ENCODE measurements at places on chromosomes 13 and 19.

- DNase-seq: no peak
Observed at GRCh38 chr19:50290775-50291174, 38.4 kb downstream of the KCNC3 start.

DNA sequence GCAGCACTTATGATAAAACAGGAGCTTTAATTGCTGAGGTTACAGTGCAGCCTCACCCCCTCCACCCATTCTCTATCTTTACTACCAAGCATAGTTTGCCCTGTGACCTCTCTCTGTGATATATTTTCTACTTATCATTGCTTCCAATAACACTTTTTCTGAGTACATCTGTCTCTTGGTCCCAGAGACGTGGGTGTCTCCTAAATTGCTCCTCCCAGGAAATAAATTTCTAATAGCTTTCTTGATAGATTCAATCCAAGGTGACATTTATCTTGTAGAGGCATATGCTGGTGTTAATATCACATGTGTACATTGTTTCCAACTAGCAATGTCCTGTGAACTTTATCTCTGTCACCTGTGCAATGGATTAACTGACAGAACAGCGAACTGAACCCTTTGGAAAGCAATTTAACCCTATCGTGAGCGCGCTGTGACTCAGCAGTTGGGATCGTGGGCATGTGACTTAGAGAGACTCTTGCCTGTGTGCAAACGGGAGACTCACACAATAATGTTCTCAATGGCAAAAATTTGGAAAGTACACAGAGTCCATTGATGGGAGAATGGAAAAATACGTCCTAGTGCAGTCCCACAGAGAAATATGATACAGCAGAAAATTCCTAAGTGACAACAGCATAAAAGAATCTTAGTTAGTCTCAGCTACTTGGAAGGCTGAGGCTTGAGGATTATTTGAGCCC, 7.0 kb upstream of the MAP2K2 start:
- DNase-seq: peak; percentile 50

- DNase-seq: no peak
Observed at GRCh38 chr13:40221460-40222201, 444.8 kb downstream of the FOXO1 start.

- DNase-seq: no peak
Observed at GRCh38 chr13:40550130-40550529, 116.3 kb downstream of the FOXO1 start.

DNA sequence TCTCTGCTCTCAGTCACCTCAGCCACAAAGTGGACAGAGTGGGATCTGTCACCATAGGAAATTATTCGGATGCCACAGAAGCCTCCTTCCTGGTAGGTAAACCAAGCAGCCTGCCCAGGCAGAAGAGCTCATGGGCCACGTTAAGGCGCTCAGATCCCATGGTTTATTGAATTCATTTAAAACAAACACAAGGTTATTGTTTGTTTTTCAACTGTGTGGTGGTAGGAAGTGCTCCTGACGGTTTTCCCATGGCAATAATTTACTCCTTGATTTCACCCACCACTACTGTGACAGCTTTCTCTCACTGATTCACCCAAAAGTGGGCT, 14.4 kb downstream of the BCAM start:
- DNase-seq: no peak

DNA sequence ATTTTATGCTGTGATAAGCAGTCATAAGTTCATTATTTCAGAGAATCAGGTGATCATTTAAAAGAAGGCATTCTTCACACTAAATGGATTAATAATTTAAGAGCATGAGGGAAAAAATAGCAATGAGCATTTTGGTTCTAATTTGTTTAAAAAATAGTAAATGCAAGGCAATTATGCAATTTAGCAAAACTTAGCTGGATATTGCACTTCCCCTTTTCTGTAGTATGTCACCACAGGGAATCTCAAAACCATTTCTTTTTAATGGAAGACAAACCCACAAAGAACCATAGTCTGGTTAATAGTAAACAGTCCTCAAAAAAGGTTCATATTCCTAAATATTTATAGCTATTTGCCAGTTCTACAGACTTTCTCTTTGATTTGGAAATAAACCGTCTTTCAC, 30.2 kb downstream of the COG6 start:
- no peak for DNase-seq

DNA sequence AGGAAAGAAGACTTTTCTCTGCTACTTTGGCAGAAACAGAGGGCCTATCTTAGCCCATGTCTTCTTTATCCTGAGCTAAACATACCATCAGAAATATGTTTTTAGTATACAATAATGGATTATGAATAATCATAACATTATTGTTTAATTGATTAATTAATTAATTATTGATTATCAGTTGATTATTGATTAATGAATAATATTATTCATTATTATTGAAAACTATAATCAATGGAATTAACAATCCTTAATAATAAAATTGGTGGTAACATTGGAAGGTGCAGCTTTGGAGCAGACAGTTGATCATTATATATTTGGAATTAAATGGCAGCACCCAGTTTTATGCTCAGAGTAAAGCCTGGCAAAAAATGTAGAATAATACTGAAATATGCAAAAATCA, 655.9 kb upstream of the ARGLU1 start:
- DNase-seq: no peak

DNA sequence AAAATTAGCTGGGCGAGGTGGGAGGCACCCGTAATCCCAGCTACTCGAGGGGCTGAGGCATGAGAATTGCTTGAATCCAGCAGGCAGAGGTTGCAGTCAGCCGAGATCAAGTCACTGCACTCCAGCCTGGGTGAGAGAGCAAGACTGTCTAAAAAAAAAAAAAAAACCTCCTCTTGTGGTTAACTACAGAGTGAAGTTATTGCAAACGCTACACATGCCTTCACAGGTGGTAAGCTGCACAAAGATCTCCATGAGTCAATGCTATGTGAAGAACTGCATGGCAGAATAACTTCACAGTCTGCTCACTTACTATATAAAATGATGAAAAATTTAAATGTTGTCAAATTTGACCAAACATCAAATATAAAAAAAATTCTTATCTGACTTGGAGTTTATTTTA, 436.8 kb downstream of the FGF14 start:
- DNase-seq: no peak

GRCh38 chr13:107770541-107770940, 444.8 kb downstream of the LIG4 start:
- no peak for DNase-seq

DNA sequence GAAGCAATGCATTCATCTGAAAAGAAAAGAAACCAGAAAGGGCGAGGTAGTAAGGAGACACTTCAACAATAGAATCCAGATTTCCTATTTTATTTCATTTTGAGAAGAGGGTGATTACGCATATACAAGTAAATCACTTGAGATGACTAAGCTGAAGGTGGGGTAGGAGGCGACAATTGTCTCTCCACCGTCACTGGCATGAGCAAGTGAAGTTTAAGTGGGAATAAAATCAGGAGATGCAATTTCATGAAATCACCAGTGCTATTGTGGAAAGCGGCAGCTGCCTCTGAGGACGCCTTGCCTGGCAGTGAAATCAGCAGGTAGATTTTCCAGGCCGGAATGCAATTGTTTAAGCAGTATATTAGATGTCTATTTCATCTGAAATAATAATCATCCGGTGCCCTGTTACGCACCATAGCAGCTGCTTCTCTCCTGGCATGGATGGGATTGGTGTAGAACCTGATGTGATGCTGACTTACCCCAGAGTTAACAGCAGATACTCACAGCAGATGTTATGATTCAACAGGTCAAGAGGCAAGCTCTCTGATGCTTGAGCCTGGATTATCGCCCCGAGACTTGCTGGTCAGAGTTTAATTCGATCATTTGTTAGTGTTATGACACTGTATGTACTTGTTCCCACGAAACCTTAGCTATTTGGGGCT, 64.3 kb downstream of the RASL11A start:
- no peak for DNase-seq

DNA sequence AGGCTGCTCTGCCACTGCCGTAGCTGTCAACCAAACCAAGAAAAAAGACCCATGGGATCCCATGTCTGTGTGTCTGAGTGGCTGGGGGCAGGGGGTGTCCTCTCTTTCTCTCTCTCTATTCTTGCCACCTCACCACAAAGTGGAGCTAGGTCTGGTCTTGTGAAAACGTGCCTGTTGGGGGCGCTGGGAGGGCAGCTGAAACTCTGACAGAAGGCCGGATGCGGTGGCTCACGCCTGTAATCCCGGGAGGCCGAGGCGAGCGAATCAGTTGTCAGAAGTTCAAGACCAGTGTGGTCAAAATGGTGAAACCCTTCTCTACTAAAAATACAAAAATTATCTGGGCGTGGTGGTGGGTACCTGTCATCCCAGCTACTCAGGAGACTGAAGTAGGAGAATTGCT, 29.2 kb downstream of the ZNF146 start:
- no peak for DNase-seq

GRCh38 chr13:30334663-30335386, 27.5 kb upstream of the KATNAL1 start:
- no peak for DNase-seq

- no peak for DNase-seq
Observed at GRCh38 chr19:18227781-18228271, 1.6 kb upstream of the PDE4C start.

- DNase-seq: peak; percentile 33
Observed at GRCh38 chr19:49930483-49931011, 1.2 kb upstream of the NUP62 start.

DNA sequence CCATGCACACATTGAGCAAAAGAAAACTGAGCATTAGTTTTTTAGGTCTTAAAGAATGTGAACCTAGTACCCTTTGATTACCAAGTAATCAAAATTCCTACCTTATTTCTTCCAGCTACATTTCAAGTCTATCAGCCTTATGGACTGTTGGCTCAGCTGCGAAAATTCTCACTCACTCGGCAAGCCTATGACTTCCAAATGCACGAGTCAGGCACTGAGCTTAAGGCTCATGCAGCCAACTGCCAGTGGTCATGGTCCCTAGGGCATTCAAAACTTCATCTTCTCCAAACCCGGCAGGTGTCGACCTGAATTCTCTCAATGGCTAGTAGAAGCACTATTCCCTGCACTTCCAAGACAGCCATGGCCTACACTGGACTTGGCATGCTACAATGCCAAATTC, 41.2 kb downstream of the RUBCNL start:
- DNase-seq: no peak

DNA sequence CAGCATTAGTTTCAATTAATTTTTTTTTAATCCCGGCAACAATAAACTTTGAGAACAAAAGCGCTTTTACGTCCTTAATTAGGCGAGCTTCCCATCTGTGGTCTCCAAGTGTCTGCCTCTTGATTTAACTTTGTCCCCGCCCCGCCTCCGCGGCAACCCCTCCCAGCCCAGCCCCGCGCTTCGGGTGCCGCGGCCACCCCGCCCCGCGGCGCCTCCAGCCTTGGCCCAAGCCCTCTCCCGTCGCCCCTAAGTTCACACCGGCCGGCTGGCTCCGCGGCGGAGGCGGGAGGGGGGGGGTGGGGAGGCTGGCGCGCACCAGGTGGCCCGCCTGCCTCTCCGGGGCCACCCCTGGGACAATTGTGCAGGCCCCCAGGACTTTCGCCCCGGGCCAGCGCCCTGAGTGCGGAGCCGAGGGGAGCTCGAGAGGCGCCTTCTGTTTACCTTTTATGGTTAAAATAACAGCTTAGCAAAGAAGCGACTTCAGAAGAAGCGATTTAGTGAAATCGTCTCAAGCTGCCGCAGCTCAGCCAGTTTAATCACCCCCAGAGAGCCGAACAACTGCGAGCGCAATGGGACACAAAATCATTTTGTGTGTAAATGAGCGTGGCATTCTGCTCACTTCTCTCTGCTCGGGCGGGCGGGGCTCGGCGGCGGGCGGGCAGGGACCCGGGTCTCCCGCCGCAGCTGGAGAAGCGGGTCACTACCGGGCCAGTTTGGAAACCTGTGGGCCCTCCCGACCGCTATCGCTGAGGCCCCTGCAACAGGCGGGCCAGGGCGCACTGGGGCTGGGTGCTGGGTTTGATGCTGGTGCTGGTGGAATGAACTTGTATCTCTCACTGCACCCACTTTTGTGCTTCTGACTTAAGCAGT, 1.4 kb downstream of the KCTD15 start:
- DNase-seq: peak; percentile 85

DNA sequence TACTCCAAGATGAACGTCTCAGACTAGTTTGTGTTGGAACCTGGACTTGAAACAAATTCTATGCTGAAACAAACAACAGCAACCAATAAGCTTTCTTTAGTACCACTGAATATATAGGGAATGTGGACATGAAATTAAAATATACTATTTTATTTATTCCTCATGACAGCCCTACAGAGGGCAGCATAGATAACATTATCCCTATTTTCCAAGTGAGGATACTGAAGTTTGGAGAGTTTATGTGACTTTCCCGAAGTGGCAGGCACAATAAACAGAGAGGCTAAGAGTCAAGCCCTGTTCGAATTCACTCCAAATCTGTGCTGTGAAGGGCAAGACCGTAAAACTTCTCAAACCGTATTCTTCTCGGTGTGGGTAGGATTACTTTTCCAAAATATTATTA, 509.9 kb upstream of the GPC6 start:
- DNase-seq: peak; percentile 57

DNA sequence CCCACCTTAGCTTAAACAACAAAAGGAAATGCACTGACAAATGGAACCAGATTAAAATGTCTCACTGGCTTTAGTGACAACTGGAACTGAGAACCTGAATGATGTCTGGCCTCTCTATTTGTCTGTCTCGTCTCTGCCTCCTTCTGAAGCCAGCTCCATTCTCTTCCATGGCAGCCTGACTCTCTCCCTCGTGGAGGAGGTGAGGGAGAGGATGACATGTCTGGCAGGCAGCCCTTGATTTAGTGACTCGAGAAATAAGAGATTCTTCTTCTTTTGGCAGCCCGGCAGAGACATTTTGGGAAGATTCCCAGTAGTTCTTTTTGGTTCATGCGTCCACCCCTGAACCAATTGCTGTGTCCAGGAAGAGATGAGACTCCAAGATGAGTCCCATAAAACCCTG, 131.7 kb downstream of the KLF5 start:
- no peak for DNase-seq

GRCh38 chr13:39036212-39036611, 1.7 kb downstream of the PROSER1 start:
- DNase-seq: no peak

DNA sequence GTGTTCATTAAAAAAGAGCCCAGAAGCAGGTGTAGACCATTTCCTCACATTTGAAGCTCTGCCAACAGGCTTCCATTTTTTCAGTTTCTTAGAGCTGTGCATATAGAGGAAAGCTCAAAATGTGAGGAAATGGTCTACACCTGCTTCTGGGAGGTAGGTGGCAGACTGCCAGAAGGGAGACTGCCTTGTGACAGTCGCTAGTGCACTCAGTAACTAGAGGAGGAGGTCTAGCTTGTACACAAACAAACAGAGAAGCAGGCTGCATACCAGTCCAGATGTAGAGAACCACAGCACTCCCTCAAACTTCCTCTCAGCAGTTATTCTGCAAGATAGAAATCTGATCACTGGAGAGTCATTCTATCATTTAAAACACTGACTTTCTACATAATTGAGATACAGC, 800.2 kb downstream of the EFNB2 start:
- no peak for DNase-seq

DNA sequence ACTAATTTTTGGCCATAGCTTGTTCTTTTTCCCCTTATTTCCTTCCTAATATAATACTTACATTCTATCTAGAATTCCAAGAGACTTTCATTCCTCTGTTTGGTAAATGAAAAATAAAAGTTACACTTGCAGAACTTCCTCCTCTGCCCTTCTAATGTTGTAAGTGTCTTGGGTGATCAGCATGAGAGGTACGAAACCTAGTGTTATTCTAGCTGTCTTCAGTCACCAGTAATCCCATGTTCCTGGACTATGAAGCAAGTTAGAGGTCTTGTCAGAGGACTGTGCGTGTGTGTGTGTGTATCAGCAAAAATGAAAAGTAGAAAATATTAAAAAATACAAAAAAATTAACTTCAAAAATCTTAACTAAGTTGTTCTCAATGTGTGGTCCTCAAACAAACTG, 307.0 kb downstream of the SPRY2 start:
- DNase-seq: no peak

- DNase-seq: no peak
Observed at GRCh38 chr13:74132152-74132775, 1.9 kb downstream of the KLF12 start.
